ENCODE measurements at places on chromosomes 6 and 20.

GRCh38 chr6:33692760-33693158, 18.7 kb downstream of the UQCC2 start:
- peak; percentile 89 for DNase-seq

DNA sequence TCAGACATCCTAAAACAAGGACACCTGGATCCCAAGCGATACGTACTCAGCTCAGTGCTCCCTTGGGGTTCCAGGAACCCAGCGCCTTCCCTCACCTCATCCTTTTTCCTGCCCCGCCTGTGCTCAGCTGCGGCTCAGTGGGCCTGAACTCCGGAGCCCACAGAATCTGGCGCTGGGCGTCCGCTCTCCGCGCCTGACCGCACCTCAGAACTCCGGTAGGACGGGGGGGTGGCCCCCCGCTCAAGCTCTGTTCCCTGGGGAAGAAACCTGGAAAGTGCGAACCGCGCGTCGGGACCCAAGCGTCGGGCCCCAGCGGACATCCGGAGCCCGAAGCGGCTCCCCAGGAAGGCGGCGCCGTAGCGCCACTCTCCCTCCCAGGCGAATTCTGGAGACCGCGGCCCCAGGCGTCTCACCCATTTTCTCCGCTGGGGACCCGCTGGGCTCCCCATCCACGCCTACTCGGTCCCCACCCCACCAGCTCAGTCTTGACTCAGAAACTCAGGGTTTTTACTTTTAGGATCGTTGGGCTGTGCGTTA, 336 bp upstream of the LY6G5C start:
- DNase-seq = peak; percentile 58

DNA sequence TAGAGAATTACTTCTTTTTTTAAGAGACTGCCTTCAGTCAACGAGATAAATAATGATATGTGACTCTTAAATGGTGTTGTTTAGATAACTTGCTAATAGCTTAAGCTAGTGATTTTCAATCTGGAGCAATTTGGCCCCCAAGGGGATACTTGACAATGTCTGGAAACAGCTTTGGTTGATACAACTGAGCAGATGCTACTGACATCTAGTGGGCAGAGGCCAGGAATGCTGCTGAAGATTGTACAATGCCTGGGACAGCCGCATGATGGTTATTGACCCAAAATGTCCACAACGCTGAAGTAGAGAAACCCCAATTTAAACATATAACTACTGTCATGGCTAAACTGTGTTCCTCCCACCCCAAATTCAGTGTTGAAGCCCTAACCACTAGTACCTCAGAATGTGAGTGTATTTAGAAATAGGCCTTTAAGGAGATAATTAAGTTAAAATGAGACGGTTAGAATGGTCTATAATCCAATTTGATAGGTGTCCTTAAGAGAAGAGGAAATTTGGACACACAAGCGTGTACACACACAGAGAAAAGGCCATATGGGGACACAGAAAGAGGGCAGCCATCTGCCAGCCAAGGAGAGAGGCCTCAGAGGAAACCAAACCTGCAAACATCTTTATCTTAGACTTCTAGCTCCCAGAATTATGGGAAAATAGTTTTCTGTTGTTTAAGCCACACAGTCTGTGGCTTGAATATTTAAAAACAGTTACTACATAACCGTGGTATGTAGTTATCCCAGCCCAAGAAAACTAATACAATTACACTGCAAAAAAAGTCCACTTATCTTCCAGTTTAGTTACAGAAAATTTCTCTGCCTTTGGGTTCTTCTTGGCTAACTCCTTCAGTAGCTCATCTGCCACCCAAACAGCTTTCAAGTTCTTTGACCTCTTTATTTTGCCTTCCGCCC, 22.2 kb downstream of the RWDD2A start:
- DNase-seq = peak; percentile 66

- peak; percentile 45 for DNase-seq
Measured at GRCh38 chr6:113120224-113120581, 736.9 kb upstream of the MARCKS start.

GRCh38 chr6:21102624-21103023, 490.9 kb upstream of the SOX4 start:
- DNase-seq = no peak
